Spinal cord (tissue), 10 donors: ENCODE measurements at places on chromosomes 13 and 19.

- no peak for DNase-seq
- H3K27me3 ChIP-seq = no peaks in the 10 kb centered on the region
- H3K27ac ChIP-seq = no peak overlapping the region
- no peaks in the 10 kb centered on the region for H3K36me3 ChIP-seq
- H3K4me3 ChIP-seq = no peak overlapping the region
Measured at GRCh38 chr13:110965038-110965754, 50.3 kb upstream of the ANKRD10 start.

DNA sequence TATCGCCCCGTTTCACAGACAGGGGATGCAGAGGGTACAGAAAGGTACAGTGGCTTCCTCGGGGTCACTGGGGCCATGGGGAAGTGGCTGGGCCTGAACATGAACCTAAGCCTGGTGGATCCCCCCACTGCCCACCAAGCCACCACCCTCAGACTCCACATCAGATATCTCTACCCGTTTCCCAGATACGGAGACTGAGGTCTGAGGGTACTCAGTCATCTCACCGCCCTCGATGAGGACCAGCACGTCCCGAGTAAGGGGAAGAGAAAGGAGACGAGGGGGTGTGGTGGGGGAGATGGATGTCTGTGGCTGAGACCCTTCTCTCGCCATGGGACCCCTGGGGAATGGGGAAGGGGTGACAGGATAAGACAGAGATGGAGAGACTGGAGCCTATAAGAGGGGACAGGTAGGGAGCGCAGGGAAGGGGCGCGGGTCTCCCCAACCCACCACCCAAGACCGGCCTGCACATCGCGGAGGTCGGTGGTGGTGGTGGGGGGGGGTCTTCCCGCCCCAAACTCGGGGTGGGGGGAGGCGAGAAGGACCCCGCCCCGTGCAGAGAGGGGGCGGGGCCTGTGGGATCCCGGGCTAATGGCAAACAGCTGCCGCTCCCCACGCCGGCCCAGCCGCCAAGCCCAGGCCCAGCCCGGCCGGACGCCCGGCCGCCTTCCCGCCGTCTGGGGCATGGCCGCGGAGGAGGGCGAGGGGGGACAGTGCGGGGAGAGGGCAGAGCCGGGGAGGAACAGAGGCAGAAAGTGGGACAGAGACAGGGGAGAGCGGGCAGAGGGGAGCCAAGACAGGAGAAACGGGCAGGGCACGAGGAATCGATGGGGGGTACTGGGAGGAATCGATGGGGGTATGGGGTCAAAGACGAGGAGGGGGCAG lies 698 bp downstream of the KANK2 start:
- no peaks in the 10 kb centered on the region for H3K27me3 ChIP-seq
- DNase-seq = no peak
- peak overlapping the region; percentile 76 for H3K27ac ChIP-seq
- peaks cover 28% of the 10 kb centered on the region for H3K4me1 ChIP-seq
- H3K36me3 ChIP-seq = peaks cover 50% of the 10 kb centered on the region

- no peak for DNase-seq
- peaks cover 9% of the 10 kb centered on the region for H3K4me1 ChIP-seq
- H3K4me3 ChIP-seq = no peak overlapping the region
- no peak overlapping the region for H3K27ac ChIP-seq
- H3K27me3 ChIP-seq = no peaks in the 10 kb centered on the region
Measured at GRCh38 chr13:28653111-28653510, 5.8 kb upstream of the POMP start.

- H3K4me1 ChIP-seq = peaks cover 58% of the 10 kb centered on the region
- no peak for DNase-seq
- peaks cover 7% of the 10 kb centered on the region for H3K36me3 ChIP-seq
- H3K4me3 ChIP-seq = peak overlapping the region; percentile 79
- peak overlapping the region; percentile 87 for H3K27ac ChIP-seq
Measured at GRCh38 chr13:52850396-52851136, 2.1 kb upstream of the PCDH8 start.

GRCh38 chr13:98157188-98157587 lies 14.3 kb downstream of the FARP1 start:
- H3K27ac ChIP-seq = no peak overlapping the region
- no peak overlapping the region for H3K4me3 ChIP-seq
- DNase-seq = no peak
- H3K4me1 ChIP-seq = peaks cover 3% of the 10 kb centered on the region

- peaks cover 2% of the 10 kb centered on the region for H3K27me3 ChIP-seq
- no peak overlapping the region for H3K27ac ChIP-seq
- H3K4me1 ChIP-seq = peaks cover 8% of the 10 kb centered on the region
- no peak for DNase-seq
Measured at GRCh38 chr19:35085947-35086346, 29.7 kb upstream of the FXYD3 start.

GRCh38 chr19:19262190-19263057 lies 10.7 kb downstream of the TM6SF2 start:
- H3K27ac ChIP-seq = no peak overlapping the region
- peaks cover 27% of the 10 kb centered on the region for H3K4me1 ChIP-seq
- H3K27me3 ChIP-seq = peaks cover 19% of the 10 kb centered on the region
